ENCODE measurements at places on chromosomes 5 and 9.

DNA sequence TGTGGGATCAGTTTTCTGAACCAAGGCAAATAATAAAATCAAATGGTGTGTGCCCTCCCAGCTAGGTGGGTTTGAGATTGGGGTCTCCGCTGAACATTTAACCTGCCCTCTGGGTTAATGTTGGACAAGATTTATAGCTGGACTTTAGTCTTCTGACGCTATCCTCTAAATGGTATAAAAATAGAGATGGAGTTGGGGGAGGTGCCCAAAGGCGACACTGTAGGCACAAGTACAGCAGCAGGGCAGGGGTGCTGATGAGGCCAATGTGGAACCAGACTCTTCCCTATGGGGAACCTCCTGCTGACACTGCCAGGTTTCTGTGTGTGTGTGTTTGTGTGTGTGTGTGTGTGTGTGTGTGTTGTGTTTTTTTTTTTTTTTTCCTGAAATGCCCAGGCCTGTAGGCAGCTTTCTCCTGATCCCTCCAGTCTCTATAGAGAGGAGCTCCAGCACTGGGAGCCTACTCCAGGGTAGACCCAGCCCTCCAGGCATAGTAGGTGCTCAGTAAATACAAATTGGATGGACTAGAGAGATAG is 37.9 kb downstream of the PCDH1 start:
- DNase-seq, result no peak

DNA sequence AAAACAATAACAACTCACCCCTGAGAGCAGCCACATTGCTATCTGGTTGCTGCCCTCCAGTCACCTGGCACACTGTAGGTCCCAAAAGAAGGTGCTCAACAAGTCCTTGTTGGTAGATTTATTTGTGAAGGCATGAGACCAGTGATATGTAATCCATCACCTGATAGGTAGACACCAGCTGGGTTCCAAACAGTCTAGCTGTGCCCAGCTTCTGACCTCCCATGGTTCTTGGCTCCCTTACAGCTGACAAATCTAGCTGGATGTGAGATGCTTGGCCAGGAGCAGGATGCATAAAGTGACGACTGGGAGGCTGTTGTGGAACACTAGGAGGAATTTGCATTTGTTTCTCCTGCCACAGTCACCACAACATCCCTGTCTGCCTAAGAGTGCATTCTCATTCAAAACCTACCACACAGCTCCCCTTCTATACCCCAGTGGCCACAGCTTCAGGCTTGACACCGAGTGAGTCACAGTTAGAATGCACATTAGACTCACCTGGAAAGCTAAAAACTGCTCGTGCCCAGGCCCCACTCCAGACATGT is 7.8 kb upstream of the VLDLR start:
- DNase-seq, result peak; percentile 66

DNA sequence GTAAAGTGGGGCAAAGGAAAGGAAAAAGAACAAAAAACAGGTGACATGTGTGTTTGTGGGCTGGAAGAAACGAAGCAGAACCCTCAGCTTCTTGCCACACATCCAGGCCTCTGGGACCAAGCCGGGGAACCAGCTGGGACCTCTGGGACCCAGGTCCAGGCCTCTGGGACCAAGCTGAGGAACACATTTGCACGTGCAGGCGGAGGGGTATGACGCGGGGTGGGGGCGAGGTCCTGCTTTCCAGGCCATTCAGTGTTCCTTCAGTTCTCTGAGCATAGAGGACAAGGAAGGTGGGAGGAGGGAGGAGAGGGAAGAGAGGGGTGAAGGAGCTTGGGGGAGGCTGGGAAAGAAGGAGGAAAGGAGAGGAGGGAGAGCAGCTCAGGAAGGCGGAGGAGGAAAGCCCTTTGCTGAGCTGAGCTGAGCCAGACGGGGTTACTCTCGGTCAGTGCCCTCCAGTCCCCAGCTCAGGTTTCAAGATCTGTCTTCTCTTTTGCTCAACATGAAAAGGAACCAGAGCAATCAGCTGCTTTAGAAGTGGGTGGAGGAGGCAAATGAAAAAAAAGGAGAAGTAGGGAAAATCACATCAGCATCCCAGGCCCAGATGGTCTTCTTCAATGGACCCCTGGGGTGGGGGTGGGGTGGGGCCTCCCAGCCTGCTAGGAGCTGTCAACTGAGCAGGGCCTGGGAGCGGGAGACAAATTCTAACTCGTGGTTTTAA is 59.1 kb downstream of the ABCA1 start:
- DNase-seq, result peak; percentile 73

GRCh38 chr9:112757282-112757883 is 6.8 kb downstream of the SNX30 start:
- DNase-seq, result no peak

- DNase-seq, result no peak
Observed at GRCh38 chr5:158716668-158717067, 383.0 kb downstream of the EBF1 start.

DNA sequence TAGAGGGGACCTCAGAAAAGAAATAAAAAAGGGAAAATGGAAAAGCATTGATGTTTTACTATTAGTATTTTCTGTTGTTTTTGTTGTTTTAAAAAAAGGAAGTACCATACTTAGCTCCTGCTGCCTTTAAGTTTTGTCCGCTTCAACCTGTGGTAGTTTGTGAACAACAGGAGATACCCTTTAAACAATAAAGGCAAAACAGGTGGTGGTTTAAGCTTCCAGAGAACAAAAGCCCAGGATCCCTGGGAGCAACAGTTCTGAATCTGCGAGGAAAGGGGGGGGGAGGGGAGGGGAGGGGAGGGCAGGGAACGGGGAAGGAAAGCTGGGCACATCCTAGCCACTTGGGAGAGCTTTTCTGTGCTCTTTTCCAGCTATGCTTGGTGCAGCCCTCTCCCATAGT is 2.1 kb upstream of the PSIP1 start:
- peak; percentile 68 for DNase-seq

DNA sequence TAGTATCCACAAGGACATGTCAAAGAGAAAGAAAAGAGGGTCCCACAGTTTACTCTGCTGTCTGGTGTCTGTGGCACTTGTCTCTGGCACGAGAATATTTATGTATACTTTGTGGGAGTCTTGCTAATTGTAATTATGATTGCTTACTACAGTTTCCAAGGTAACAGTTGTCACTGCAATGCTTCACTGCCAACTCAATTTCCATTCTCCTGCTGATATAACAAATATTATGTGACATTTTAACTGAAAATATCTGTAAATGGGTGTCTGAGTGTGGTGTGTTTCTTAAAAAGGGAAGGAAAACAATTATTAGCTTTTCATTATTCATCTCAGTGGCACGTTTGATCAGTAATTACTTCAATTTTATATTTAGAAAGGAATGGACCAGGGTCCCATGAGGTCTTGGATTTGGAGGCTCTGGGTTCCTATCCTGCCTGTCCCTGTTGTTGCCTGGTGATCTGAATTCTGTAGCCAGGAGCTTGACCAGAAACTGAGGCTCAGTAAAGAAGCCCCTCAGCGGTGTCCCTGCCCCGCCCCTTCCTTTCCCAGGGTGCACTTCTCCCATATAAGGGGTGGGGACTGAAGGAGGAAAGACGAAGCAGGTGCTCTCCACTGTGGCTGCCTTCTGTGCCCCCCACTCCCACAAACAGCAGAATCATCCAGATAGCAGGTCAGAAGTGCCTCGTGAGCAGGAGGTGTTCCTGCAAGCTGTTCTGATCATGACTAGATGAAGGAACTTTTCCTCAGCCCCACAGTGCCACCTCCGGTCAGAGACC is 137.3 kb upstream of the KIF2A start:
- no peak for DNase-seq

DNA sequence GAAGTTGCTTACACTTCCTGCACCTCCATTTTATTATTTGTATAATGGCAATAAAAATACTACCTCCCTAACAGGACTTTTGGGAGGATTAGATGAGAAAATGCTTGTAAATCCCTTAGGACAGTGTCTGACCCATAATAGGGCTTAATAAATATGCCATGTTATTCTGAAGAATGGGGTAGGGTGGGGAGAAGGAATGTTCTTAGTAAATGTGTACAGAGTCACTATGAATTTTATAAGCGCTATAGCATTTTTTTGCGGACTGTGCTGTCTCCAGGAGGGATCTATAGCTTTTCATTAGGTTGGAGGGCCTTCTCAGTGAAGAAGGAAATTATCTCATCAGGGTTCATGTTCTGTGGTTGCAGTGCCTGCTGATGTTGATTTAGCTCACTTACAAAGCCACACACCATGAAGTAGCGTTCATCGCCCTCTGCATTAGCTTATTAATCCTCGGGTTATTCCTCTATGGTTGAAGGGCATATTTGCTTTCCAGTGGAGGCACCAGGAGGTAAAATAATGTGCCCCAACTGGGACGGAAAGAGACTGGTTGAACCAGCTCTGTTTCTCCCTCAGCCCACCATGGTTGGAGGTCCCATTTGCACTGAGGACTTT is 497.1 kb downstream of the ARHGEF28 start:
- no peak for DNase-seq

- no peak for DNase-seq
Observed at GRCh38 chr9:123544007-123544827, 188.2 kb downstream of the CRB2 start.

- DNase-seq, result no peak
Observed at GRCh38 chr5:56601641-56602071, 213.7 kb upstream of the MAP3K1 start.

- DNase-seq, result no peak
Observed at GRCh38 chr9:110125763-110126351, 82.1 kb downstream of the C9orf152 start.

- DNase-seq, result no peak
Observed at GRCh38 chr9:91150998-91151717, 210.6 kb downstream of the AUH start.

GRCh38 chr9:75866273-75866871 is 24.1 kb upstream of the PCSK5 start:
- DNase-seq, result no peak

GRCh38 chr5:79857714-79858409 is 133.2 kb downstream of the MTX3 start:
- peak; percentile 70 for DNase-seq

DNA sequence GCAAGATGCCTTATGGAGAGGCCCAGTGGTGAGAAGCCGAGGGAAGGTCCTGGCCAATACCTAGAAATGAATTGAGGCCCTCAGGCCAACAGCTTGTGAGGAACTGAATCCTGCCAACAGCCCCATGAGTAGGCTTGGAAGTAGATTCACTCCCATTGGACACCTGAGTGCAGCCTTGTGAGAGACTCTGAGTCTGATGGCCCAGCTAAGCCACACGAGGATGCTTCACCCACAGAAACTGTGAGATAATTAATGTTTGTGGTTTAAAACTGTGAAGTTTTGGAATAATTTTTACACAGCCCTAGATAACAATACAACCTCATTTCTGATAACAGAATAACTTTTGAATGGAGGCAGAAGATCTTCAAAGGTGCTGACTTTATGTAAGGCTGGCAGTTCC is 65.9 kb upstream of the DAP start:
- DNase-seq, result no peak

DNA sequence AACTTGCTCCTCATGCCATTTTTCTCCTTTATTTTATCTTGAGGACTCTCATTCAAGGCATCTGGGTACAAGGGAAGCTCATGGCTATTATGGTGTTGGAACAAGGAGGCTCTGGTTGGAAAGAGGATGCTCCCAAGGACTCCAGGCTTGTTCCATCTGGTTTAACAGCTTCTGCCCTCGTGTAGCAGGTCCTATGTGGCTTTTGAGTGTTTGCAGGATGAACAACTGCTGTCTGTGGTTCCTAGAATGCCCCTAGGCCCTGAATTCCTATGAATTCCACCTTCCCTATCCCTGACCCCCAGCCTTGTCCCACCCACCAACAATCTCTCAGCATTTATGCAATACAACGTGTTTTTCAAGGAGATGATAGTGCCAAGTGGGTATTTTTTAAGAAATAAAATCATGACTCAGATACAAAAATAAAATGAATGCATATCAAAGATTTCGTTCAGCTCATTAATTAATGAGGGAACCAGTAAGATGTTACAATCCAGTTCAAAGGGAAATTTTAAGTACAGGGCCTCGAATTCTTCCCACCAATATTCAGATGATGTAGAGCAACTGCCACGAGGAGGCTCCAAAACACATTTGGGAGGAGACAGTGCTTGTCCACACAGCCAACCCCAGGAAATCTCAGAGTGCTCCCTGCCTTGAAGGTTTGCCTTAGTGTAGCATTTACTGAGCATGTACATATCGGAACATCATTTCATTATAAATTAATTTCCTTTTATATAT is 182.0 kb downstream of the MUSK start:
- no peak for DNase-seq

DNA sequence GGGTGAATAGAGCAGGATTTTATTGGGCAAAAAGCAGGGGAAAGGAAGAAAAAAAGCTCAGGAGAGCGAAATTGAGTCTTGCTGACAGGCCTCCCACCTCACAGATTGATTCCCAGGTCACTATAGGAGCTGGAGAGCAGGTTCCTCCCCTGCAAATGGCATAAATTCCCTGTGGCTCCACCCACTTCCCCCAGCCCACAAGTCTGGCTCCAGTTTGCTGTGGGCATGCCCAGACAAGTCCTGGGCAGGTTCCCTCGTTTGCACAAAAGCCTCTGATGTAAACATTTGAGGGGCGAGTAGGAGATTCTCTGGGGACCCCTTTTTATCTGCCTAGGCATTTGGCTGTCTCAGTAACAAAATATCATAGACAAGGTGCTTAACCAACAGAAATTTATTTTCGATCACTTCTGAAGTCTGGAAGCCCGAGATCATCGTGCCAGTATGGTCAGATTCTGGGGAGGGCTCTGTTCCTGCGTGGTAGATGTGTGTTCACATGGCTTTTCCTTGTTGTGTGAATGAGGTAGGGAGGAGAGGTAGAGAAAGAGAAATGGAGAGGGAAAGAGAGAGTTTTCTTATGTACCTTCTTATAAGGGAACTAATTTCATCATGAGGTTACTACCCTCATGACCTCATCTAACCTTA is 614.5 kb downstream of the MAT2B start:
- peak; percentile 90 for DNase-seq

DNA sequence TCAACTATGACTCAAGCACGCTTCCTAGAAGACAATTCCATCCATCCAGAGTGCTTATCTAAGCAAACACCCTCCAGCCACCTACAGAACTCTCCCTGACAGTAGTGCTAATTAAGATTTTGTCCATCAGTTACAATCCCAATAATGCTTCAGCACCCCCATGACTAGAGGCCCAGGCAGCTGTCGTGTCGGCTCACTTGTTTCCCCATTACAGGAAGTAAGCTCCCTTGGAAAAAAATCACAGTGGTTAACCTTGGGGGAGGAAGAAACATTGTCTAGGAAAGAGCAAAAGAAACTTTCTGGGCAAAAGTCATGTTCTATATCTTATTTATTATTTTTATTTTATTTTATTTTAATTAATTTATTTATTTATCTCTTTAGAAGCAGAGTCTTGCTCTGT is 108.8 kb upstream of the LPAR1 start:
- no peak for DNase-seq

DNA sequence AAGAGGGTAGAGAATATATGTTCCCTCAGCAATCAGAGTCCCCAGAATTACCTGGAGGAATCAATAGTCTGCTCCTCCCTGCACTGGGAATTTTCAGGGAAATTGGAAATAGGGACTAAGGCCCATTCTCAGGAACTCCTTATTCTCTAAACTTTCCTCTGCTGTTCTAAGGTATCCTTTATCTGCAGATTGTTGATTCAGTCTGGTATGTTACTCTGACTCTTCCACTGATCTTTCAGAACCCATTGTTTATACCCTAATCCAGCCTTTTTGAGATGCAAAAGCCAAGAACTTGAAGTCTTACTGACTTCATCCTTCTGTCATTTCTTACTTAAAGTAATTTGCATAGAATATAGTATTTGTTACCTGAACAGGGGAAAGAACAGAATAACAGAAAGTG is 143.5 kb upstream of the PPP1R2B start:
- no peak for DNase-seq

- no peak for DNase-seq
Observed at GRCh38 chr5:106974272-106974671, 696.5 kb downstream of the EFNA5 start.
